ENCODE measurements at places on chromosomes 12 and 14. TPM values are rescaled to one million over a fixed set of nuclear protein-coding genes. Genes with fewer than 3 reads are reported as not detected.

The GDF3 gene
- 0.33 TPM for polyA plus RNA-seq

- DNase-seq = no peak
Measured at GRCh38 chr12:48816143-48816854, 2.0 kb upstream of the CACNB3 start.

DNA sequence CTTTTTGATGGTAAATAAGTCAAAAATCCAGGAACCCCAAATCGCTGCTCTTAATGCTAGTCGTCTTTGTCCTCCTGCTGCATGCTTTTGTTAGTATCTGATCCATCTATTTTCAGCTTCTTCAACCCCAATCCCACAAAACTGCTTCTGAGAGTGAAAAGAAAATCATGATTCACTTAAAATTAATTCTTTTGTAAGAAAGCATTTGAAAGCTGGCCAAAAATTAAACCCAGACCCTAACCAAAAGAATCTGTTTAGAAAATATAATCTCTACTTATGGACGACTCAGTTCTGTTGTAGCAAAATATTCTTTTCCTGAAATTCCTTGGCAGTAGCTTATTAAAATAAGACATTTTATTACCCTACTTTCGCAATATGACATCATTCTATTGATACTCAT lies 443.6 kb upstream of the SYT1 start:
- DNase-seq = no peak

DNA sequence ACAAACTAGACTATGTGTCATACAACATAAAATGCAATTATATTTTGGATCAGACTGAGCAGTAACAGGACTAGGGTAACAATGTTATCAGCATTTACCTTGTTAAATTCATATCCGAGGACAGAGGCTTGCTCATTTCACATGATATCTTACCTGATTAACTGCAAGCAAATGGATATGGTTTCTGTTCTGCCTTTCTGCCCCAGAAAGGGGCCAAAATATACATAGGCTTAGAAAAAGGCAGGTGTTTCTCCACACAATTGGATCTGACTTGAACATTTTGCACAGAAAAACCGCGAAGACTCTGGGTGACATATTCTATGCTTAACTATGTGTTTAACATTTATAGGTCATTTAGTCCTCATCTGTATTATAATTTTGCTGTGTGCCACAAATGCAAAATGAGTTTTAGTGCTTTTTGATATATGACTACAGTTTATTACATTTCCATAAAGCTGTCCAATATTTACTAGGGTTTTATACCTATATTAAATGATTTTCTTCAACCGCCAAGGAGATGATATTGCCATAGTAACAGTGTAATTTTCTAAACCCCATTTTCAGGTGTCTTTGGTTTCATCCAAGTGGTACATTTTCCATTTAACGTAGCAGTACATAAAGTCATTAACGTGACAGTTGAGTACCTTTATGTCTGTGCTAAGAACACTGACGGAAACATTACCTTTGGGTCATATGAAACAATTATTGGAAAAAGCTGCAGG lies 249.3 kb upstream of the KRR1 start:
- no peak for DNase-seq

GRCh38 chr14:55279384-55279783 lies 8.2 kb downstream of the FBXO34 start:
- DNase-seq = no peak

DNA sequence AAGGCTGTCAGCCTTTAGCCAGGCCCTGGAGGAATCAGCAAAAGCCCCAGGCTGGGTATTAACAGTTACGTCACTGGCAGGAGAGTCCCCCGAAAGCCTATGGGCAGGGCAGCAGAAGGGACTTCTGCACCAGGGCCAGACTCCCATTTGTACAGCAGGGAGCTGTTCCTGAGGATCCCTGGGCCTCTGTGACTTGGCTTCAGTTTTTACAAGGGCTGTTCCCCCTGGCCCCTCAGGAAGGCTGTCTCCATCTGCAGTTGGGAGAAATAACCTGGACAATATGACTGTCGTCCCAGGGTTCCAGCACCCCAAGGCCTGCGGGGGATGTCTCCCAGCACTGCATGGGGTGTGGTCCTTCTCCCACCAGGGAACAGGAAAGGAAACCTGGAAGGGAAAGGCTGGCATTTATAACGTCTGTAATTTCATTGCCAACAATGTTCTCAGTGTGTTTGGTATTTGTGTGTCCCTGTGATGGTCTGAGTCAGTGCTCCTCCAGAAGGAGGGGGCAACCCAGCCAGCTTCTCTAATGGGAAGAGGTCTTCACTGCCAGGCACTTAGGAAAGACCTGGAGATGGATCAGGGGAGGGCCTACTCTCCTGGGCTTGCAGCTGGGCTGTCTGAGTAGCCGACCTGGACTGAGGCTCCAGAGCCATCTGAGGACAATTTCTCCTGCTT lies 42.4 kb downstream of the ERH start:
- no peak for DNase-seq

DNA sequence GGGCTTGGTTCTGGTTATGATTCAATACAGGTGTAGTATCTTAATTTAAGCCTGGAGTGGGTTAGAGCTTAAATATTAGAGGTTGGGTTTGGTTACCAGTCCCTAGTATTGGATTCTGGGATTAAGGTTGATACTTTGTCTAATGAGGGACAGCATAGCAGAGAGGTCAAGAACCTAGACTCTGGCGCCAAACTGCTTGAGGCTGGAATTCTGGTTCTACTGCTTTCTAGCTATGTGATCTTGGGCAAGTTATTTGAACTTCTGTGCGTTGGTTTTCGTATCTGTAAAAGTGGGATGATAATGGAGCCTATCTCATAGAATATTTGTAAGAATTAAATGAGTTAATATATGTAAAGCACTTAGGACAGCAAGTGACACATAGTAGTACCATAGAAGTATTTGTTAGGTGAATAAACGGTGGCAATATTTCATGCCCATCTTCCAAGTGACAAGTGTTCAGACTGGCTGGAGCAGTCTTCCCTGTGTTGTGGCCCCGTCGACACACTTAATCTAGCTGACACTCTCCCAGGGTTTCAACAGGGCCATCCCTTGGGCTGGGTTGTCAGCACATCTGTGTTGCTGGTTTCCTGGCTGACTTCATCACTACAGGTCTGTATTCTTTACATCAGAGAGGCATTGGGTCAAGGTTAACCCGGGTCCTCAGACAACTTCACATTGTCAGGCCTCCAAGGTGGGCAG lies 3.0 kb downstream of the ENDOU start:
- no peak for DNase-seq

The TAS2R19 gene
- polyA plus RNA-seq = 0.87 TPM

GRCh38 chr14:98907271-98907670 lies 364.7 kb downstream of the BCL11B start:
- no peak for DNase-seq

The GLT8D2 gene
- polyA plus RNA-seq = 15.0 TPM

- no peak for DNase-seq
Measured at GRCh38 chr12:46664761-46665287, 161.0 kb downstream of the SLC38A4 start.

The CABP1 gene
- 5.6 TPM for polyA plus RNA-seq

The TMEM132C gene
- 1.9 TPM for polyA plus RNA-seq

DNA sequence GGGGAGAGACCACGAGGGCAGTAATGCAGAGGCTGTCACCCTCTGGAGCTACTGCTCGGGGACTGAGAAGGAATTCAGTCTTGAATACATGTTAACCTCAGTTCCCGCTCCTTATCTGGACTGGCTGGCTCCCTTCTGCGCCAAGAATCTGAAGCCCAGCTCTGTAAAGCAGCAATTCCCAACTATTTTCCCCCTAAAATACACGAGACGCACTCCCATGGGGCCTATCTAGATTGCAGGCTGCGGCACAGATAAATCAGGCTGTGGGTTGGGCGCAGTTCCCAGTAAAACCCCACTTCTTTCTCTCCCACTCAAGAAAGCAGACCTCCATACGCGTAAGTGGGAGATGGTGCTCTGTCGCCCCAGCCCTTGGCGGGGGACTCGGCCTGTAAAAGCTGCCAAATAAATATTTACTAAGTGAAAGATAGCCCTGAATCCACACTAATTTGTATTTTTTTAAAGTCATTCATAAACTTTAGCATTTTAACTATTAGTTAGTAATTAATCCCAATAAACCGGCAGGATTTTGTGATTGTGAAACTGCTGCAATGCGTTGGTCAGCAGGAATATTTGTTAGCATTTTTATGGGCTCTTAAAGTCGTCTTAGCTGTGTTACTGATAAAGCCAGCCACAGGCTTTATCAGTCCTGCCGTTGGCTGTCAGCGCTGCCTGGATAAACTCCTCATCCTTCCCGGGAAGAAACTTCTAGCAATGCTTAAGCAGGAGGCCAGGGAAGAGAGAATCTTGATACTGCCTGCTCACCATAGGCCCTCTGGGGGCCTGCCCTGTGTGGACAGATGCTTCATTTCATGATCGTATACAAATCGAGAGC lies 17.8 kb downstream of the FBXL14 start:
- no peak for DNase-seq

- DNase-seq = no peak
Measured at GRCh38 chr14:37585971-37586796, 8.9 kb downstream of the FOXA1 start.

The STON2 gene
- polyA plus RNA-seq = 63.4 TPM

DNA sequence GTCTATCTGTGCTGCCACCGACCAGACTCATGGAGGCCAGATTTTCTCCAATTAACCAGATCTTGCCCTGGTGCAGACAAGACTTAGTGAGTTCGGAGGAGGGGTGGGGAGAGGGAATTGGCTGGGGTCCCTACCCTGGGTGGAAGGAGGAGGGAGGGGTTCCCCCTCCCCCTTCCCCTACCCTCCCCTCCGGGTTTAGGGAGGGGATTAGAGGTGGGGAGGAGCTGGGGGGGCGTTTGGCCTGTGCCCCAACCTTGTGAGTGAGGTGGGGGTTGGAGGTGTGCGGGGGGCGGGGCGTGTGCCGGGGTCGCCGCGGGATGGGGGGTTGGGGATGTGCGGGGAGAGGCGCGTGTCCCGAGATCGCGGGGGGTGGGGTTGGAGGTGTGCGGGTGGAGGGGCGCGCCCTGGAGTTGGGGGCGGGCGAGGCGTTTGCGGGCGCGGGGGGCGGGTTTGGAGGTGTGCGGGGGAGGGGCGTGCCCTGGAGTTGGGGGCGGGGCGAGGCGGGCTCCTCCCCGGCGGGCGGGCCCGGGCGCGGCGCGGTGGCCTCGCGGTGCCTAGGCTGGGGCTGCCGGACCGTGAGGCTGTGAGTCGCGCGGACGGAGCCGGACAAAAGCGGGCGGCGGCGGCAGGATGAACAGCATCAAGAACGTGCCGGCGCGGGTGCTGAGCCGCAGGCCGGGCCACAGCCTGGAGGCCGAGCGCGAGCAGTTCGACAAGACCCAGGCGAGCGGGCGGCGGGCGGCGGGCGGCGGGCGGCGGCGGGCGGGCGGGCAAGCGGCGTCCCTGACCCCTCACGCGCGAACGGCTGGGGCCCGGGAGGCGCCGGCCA lies at the start of gene HIP1R:
Gene HIP1R (plus strand): TSS at position 537 of the 829 bp plus-strand sequence. CDS start 94 bp downstream, at position 631.
- no peak for DNase-seq

The SVOP gene
- polyA plus RNA-seq = not detected

DNA sequence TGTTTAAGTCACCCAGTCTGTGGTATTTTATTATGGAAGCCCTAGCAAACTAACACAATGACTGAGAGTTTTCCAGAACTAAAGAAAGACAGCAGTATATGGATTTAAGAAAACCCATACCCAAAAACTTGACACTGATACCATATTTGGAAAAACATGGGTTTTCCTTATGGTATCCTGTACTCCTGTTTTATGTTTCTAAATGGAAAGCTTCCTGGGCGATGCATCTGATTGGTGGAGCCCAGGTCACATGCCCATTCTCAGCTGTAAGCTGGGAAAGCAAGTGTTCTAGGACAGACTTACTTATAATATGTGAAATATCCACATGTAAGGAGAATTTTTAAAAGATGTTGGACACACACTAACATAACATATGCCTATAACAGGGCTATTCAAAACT lies 4.5 kb upstream of the RNASE4 start:
- no peak for DNase-seq

GRCh38 chr12:4813741-4814140 lies 93.5 kb downstream of the GALNT8 start:
- no peak for DNase-seq

GRCh38 chr14:22159957-22160356 lies 429.1 kb downstream of the DAD1 start:
- no peak for DNase-seq

DNA sequence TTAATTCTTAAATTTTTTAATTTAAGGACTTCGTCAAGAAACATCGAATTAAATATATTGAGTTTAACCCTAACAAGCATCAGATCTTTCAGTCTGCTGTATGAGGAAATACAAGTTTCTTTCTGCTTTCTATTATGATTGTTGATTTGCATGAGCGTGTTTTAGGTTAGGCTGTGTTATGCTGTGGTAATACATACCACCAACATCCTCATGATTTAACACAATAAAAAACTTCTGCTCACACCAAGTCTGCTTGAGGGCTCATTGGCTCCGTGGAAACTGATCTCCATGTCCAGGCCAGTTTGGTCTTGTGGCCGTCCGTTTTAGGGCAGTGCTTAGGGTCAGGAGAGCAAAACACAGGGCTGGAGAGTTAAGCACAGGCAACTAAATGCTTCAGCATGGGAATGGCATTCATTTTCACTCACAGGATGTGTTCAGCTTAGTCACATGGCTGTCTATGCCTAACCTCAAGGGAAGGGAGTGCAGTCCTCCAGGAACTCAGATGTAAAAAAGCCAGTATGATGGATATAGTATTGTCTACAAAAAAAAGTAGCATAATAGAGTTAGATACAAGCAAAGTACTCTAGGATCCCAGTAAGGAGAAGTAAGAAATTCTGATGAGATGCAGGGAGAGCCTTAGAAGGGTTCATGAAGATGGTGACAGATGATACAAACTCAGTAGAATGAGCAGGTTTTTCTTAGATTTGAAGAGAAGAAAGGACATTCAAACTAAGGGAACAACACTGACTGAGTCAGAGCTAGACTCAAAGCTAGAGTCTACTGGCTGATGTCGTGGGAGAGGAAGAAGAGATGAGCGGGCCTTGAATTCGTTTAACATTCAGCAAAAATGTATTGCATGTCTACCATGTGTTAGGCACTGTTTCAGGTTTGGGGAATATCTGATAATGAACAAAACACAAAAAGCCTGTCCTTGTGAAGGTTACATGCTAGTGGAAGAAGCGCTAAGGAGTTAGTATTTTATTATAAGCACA lies 16.3 kb downstream of the MARK3 start:
- DNase-seq = no peak

The AKAP6 gene
- 3.2 TPM for polyA plus RNA-seq

GRCh38 chr14:61456720-61457119 lies 135.3 kb downstream of the PRKCH start:
- no peak for DNase-seq

GRCh38 chr12:121505513-121505912 lies 75.3 kb downstream of the KDM2B start:
- DNase-seq = no peak

DNA sequence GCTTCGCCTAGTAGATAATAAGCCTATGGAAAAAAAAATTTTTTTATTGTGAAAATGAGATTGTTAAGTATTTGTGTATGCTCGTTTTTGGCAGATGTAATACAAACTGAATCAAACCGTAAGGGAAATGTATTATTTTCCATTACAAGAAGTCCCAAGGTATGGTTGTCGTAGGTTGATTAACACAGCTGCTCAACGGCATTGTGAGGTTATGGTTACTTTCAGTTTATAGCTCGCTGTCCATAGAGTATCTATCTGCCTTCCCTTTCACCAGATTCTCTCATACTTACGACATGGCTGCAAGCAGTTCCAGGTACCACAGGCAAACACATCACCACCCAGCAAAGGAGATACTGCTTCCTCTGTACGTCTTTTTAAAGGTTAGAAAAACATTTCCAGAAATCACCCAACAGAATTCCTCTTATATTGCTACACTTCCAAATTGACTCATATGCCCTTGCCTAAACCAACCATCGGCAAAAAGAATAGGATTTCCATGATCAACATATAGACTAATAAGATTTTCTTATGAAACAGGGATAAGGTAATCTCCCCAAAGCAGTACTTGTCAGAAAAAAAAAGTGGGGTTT lies 338.6 kb downstream of the SYT1 start:
- no peak for DNase-seq

The GPR65 gene
- polyA plus RNA-seq = 0.43 TPM

The GLS2 gene
- 1.7 TPM for polyA plus RNA-seq
